NCI-H1092 (cell line): ENCODE measurements at places on chromosomes 2 and 18.

- no peak for DNase-seq
These were observed 211.8 kb upstream of the DSEL start for GRCh38 chr18:67728364-67728763.

GRCh38 chr2:121527009-121527682, 3.5 kb upstream of the RNU4ATAC start:
- DNase-seq = no peak

DNA sequence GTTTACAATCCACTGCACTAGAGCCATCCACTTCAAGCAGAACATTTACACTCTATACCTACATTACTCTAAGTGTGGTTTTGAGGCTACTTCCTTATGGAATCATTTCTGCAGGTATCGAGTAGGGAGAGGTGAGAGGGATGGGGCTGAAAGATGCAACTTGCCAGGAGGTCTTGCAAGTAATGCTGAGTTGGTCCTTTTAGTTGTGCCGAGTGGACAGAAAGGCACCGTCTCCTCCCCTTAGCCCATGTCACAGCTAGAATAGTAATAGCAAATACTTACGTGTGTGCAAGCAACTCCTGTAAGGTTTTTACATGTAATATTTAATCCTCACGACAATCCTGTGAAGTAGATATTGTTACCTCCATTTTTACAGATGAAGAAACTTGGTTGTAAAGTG, 158.8 kb upstream of the TTC39C start:
- DNase-seq = no peak

- no peak for DNase-seq
These were observed 4.4 kb upstream of the KYNU start for GRCh38 chr2:142872882-142873724.

DNA sequence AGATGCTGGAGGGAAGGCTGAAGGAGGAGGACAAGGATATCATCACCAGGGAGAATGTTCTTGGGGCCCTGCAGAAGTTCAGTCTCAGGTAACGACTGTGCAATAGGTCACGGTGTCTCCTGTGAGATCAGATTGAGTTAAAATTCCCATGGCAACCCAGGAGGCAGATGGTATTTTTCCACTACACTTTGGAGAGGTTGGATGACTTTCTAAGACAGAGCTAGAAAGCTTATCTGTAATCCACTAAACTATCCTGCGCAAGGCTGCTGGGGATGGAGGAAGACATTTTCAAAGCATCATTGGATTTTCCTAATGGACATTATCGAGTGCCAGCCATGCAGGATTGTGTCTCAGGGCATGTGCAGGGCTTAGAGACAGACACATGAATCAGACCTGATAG, 74.6 kb downstream of the ARMC9 start:
- no peak for DNase-seq

DNA sequence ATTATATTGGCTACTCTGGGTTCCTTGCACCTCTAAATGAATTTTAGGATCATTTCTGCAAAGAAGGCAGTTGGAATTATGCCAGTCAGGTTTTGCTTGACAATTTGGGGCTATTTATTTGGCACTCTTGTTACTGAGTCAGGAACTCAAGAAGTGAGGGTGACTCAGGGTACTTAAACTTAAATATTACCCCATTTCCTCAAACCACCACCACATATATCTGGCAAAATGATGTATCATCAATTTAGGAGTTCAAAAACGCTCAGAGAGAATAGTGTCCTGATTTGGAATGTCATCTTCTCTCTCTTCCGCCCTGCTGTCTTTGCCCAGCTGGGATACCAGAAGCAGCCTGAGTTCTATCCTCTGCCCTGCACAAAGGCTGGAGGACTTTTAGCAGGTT, 2.4 kb upstream of the THNSL2 start:
- no peak for DNase-seq

DNA sequence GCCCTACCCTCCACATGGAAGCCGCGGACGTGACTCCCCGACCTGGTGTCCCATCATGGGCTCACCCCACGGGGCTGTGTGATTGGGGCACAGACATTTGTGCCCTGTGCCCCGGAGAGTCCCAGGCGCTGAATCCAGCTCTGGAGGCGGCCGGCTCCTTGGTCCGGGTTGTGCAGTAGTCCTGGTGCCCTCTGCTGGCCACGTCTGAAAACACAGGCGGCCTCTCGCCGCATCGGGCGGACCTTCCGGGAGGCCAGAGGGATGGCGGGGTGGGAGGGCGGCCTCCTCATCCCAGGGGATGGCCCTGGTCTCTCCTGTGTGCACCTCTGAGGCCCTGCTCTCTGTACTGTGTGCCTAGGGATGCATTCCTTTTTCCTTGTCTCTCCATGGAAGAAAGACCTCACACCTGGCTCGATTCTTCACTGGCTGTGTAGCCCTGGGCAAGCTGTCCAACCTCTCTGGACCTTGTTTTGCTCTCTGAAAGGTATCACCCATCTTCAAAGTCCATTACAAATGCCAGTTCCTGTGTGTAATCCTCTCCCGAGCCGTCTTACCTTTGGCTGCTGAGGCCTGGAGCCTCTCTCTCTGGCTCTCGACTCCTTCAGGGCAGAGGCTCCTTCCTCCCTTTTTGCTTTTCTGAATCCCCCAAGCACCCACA, 27.6 kb downstream of the CELF4 start:
- DNase-seq = peak; percentile 42

DNA sequence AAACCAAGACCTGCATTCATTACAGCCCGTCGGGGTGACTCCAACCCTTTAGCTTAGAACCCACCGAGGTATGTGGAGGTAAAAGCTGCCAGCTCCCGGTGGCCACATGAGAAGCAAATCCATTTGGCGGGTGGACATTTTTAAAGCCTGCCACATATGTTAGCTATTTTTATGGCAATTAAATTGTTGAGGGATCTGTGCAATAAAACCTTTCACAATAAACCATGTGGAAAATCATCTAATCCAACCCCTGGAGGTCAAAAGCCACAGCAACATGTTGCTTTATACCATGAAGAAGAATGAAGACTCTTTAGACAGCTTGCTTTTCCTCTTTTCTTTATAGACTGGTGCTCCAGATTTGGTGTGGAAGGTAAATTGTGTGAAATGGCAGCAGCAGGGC, 176.3 kb downstream of the AGPS start:
- DNase-seq = no peak

DNA sequence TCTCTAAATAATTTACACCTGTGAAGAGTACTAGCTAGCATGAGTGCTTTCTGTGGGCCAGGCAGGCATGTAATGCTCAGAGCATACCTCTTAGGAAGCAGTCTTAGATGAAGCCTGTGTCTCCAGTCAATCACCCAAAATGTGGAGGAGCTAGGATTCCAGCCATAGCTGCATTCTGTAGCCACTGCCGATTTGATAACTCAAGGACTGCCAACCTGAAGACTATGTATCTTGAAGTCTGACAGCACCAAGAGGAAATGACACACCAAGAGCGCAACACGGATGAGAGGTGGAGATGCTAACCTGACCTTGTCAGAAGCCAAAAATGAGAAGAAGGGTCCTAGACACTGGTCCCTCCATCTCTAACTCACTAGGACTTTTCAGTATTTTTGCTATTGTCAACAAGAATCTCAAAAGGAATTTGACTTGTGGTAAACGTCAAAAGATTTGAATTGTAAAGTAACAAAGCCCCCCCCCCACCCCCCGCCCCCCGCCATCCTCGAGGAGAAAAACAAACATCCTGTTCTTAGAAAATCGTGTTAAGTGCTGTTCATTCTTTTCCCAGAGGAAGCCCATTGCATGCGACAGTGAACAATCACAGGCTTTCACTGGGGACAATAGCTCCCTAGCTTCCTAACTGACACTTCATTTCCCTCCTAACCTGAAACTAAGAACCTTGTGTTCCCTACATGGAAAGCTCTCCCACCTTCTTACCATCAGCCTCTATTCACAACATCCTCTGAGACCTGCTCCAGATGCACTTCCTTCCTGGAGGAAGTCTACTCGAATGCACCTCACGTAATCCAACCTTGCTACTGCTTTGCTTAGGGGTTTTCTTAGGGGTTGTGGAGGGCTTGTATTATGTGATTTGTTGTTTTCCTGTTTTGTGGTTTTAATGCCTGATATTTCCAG, 14.7 kb downstream of the CDC42EP3 start:
- DNase-seq = no peak

DNA sequence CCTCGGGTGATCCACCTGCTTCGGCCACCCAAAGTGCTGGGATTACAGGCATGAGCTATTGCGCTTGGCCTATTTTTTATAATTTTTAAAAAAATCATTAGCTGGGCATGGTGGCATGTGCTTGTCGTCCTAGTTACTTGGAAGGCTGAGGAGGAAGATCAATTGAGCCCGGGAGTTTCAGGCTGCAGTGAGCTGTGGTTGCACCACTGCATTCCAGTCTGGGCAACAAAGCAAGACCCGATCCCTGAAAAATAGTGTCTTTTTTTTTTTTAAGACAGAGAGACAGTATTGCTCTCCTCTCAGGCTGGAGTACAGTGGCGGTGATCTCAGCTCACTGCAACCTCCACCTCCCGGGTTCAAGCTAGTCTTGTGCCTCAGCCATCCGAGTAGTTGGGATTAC, 4.8 kb downstream of the SSB start:
- no peak for DNase-seq

DNA sequence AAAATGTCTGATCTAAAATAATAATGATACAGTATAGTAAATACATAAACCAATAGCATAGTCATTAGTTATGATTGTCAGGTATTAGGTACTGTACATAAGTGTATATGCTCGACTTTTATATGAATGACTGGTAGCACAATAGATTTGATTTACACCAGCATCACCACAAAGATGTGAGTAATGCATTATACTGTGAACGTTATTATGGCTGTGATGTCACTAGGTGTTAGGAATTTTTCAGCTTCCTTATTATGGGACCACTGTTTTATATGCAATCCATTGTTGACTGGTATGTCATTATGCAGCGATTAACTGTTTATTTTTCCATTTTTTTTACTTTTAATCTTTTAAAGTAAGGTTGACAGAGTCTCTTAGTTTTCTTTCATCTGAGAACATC, 23.7 kb downstream of the ATP9B start:
- no peak for DNase-seq

DNA sequence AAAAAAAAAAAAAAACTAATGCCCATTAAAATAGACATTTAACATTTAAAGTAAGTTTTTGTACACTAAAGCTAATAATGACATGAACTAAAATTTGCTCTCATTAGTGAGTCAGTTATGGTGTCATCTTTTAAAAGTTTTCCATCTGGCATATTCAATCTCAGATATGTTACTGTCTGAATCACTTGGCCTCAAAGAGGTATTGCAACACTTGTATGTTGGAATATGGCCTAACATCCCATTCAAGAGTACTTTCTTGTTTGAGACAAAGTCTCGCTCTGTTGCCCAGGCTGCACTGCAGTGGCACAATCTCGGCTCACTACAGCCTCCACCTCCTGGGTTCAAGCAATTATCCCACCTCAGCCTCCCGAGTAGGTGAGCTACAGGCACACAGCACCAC, 169.7 kb downstream of the TMEM163 start:
- DNase-seq = no peak

GRCh38 chr2:150424406-150424805, 63.1 kb downstream of the RND3 start:
- DNase-seq = no peak

DNA sequence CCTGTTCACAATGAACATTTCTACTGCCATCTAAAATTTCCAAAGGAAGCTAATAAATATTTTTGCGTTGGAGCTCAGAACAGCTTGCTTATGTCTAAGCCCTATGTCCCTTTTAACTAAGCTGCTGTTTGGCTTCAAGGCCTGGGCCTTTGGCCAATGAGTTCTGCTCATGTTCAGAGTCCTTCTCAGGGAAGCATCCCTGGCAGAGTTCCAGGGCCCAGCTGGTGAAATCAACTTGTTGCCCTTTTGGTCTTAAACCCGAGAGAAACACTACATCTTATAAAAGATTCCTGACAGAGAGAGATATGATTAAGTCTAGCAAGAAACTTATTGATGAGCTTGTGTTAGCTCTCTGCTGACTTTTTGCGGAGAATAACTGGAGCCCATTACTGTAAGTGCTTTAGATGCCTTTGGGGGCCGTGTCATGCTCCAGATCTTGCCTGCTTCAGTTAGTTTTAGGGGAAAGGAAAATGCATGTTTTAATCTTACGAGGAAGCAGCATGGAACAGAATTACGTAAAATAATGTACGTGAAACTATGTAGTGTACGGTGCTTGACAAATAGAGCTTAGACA, 102.5 kb upstream of the NOSTRIN start:
- peak; percentile 31 for DNase-seq

DNA sequence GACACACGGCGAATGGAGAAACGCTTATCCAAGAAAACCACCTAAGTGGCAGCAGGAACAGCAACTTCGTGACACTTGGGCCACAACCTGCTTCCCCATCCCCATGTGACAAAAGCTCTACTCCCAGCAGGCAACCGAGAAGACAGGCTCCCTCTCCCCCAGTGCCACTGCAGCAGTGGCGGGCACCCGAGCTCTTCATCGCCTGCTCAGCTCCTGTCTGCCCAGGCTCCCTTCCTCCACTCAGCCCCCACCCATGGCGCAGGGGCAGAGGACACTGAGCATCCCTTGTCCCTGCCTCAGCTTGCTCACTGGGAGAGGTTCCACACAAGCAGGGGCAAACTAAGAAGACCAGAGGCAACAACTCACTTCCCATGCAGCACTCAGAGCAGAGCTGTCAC, 22.9 kb downstream of the SLC66A2 start:
- no peak for DNase-seq

- no peak for DNase-seq
These were observed 33.8 kb downstream of the SMC6 start for GRCh38 chr2:17719562-17720371.

DNA sequence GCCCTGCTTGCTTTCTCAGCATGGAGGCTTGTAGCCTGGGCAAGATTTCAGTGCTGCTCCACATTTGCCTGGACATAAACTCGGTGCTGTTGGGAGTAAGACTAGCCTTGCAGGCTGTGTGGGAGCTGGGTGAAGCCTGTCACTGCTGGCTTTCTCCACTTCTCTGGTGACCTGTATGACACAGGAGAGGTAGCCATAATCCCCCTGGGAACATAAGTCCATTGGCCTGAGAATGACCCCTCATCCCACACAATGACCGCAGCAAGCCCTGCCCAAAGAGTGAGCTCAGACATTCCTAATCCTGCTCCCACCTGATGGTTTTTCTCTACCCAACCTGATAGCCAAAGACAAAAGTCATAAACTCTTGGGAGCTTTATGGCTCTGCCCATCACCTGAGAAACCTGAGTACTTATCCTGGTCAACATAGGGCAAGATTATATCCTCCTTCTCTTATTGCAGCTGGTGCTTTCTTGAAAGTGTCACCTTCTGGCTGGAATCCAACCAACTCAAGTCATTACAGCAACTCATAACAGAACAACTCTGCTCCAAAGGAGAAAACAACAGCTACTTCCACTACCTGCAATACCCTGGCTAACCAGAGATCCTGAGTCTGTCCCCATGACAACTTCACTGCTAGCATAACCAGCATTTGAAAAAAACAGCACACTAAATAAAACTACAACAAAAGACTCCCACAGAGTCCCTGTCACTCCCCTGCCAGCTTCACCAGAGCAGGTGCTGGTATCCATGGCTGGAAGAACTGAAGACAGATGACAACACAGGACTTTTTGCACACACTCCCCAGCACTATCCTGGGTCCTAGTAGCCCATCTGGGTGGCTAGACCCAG, 834.4 kb upstream of the DDX18 start:
- DNase-seq = no peak
